HFF-Myc (cell line): ENCODE measurements at places on chromosomes 5 and 9.

GRCh38 chr5:166906991-166907713 is 1384.3 kb upstream of the WWC1 start:
- no peak for DNase-seq

- no peak for DNase-seq
Measured at GRCh38 chr5:35309365-35310130, 79.3 kb upstream of the PRLR start.

GRCh38 chr5:95327211-95327610 is 42.3 kb upstream of the MCTP1 start:
- no peak for DNase-seq

GRCh38 chr5:176560364-176560763 is 11.2 kb downstream of the CDHR2 start:
- no peak for DNase-seq

DNA sequence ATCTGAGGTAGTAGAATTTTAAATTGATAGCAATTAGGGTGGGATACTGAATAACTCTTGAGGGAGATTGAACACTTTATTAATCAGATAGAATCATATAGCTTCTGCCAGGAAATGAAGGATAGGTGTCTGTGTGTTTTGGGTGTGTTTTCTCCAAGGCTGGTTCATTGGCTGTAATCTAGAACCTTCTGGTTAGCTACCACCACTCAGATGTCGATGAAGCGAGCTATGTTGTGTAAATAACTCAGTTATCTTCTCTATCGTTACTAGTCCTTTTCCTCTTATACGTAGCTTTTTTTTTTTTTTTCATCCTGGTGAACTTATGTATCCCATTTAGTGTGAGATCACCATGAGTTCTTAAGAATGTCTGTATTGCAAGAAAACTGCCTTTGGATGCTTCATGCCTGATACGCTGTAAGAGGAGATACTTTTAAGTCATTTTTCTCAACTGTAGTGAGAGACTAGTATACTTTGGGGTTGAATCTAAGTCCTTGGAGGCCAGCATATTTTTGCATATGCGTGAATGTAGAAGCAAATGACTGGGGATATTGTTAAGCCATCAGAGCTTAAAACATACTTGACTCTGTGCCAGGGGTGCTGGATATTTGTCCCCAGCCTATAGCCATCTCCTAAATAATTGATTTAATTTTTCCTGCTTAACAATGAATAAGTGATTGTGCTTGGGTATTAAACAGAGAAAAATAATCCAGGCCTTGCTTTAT is 2.1 kb downstream of the TNFAIP8 start:
- no peak for DNase-seq

DNA sequence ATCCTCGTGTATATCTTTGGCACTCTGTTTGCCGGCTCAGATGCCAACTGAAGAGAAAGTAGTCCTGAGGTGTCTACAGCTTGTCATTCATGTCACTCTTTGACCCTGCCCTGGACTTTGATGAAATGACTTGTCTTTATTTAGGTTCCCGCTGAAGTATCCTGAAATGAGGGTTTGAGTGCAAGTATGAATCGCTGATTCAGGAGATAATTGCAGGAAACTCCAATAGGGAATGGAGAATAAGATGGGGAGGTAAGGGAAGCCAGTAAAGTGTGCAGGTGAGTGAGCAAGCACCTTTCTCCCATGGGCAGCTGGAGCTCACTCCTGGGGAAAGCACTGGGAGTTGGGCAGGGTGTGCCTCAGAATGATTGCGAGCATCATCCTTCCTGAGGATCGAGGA is 50.3 kb upstream of the ZFR start:
- no peak for DNase-seq

DNA sequence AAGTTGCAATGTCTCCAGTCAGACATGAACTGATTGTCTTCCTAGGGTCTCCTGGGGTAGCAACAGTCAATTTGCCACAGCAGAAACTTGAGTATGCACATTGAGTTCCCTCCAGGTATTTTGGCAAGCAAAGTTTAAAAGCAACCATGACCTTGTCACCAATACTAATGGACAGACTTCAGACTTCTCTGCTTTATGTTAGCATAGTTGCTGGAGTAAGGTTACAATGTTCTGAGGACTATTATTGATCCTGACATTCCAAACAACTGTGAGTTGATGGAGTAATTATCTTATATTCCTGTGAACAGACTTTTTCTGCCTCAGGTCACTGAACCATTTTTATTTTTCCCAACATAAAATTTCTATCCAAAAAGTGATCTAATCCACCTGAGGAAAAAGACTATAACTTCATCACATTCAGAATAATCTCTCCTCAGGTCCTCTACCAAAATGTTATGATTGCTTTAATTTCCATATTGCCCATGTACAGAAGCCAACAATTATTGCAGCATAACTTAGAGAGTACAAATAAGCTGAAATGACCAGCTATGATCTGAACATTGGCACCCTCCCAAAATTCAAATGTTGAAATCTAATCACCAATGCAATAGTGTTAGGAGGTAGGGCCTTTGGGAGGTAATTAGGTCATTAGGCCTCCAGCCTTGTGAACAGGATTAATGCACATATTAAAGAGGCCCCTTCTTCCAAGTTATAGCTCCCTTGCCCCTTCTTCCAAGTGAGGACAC is 228.3 kb downstream of the PDE4D start:
- no peak for DNase-seq

- DNase-seq = no peak
Measured at GRCh38 chr9:78273761-78274160, 23.2 kb upstream of the PSAT1 start.

GRCh38 chr9:21402386-21403251 is 6.3 kb upstream of the IFNA8 start:
- no peak for DNase-seq

GRCh38 chr5:141521244-141521781 is 32.4 kb downstream of the PCDHGC5 start:
- peak; percentile 98 for DNase-seq

DNA sequence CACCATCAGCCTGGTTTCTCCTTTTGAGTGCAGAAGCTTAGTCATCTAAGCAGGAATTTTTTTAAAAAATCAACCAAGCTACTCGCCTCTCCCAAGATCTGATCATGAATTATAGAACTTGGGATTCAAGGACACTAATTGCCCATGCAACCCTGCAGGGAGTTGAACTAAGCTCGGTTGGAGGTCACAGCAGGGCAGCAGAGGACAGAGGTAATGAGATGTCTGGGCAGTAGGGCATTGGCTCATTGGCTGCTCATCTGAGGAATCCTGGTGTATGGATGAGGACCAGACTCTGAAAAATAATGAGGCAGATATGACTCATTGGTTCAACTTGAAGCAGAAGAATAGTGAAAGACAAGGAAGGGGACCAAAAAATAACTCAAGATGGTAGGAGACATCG is 111.8 kb upstream of the TLE1 start:
- no peak for DNase-seq

DNA sequence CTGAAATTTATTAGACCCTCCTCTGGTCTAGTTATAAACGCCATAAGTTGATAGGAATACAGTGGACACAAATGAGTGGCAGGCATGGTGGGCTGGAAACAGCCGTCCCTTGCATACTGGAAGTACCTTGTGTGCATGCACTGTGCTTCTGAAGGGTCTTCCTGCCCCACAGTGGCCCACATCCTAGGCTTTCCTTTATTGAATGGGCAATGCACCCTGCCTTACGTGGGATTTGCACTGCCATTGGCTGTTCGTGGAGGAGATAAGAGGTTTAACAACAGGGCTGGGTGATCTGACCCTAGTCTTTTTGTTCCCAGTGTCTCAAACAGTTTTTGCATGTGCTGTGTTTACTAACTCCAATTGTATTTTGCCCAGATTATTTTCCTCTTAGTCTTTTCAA is 480.8 kb downstream of the GADD45G start:
- DNase-seq = no peak

GRCh38 chr5:178502401-178503100 is 87.6 kb downstream of the COL23A1 start:
- no peak for DNase-seq

DNA sequence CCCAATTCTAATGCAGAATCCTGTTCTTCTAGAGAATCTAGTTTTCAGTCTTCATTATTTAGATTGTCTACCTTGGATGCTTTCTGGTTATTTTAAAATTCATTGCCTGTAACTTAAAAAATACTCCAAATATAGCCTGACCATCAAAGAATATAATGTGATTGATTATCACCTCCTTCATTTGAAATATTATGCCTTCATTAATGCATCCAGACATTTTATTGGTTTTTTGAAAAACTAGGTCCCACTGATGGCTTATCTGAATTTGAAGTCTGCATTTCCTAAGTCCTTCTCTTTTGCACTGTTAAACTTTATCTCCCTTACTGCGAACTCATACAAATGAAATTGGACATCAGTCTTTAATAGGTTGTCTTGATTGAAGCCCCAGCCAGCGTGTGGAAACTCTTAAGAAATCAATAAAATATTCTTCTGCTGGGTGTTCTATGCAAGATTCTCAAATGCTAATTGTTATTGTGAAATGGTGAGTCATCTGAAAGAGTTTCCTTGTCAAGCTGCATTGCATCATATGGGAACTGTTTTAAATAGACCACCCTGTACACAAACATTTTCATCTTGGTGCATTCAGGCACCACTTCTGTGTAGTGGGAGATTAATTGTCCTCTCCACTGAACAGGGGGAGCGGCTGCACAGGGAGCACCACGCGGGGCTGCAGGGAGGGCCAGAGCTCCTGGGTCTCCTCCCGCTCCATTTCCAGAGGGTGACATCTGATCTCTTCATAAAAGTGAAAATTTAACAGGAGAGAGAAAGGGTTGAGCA is 92.3 kb upstream of the FANCC start:
- DNase-seq = peak; percentile 31

DNA sequence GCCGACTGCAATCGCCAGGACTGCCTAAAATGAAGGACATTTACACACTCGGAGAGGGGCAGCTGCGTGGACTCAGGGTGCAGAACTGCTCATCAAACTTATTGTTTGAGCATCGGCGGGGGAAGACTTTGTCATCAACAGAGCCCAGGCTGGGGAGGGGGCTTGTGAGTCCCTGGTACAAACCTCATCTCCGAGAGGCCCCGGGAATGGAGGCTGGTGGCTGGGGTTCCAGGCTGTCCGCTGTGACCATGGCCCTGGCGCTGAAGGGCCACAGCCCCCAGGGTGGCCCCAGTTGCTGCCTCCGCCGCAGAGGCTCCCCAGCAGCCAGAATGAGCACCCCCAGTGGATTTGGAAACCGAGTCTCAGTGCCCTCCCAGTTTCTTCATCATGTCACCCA is 46.1 kb upstream of the RNU6ATAC start:
- DNase-seq = no peak

DNA sequence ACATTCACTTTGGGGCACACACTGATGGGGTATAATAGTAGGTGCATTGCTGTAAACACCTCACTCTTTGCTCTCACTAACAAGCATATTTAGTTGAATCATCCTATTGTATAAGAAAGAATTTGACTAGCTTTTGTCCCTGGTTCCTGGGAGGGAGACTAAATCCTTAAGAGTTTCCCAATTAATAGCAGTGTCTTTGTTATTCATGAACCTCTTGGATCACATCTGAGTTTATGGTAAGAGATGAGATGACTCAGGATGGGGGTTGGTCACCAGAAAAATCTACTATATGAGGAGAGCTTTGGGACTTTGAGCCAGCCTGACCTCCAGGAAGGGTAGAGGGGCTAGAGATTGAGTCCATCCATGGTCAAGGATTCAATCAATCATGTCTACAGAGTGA is 56.8 kb downstream of the PUM3 start:
- no peak for DNase-seq

GRCh38 chr9:129070696-129071525 is 10.0 kb upstream of the DOLPP1 start:
- no peak for DNase-seq

DNA sequence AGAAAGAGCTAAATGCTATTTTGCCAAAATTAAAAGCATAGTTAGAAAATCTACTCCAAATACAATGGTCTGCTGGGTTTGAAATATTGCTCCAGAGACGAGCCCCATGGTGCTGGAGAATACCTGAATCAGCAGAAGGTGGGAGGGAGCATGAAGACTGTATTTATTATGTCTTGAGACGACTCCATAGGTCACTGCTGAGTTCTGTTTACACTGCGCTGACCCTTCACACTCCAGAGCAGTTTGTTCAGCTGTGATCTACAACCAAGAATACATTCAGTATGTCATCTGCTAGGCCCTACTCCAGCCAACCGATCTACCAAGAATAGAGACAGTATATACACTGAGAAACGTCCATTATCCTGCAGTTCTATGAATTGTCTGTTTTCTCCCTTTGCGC is 150.5 kb downstream of the TLE1 start:
- no peak for DNase-seq

- no peak for DNase-seq
Measured at GRCh38 chr5:173197375-173197891, 37.6 kb downstream of the NKX2-5 start.

DNA sequence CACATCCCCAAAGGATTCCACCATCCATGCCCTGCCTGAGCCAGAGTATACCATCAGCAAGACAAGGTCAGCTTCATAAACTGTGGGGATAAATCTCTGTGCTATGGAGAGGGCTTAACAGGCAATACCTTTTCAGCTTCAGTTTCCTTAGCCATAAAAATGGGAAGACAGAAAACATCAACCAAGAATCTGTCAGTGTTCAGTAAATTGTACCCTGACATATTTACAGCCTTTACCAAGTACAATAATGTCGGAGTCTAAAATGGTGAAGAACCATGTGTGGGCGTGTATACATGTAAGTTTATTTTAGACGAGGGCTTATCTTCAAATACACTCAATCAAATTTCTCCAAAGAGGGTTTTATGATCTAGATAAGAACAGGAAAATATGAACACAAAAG is 94.7 kb downstream of the ELAVL2 start:
- DNase-seq = no peak

GRCh38 chr9:8234316-8234715 is 434.7 kb upstream of the DMAC1 start:
- no peak for DNase-seq

GRCh38 chr9:78407636-78408312 is 110.8 kb downstream of the PSAT1 start:
- DNase-seq = no peak

DNA sequence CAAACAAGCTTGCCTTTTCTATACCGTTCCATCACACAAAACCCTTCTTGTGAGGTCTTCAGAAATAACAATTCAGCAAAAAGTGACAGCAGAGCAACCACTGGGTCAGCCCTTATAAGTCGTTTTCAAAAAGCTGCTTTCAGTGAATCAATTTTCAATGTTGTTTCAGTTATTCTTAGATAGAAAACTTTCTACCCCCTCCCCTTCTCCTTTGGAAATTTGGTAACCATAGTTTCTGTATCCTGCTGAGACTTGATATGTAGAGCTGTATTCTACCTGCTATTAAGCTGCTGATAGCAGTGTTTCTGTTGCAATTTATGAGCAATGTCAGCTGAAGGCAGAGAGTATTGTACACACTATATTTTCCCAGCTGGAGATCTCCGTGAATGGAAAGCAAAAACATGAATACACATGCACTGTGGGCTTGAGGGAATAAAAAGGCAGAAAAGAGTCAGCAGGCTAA is 75.7 kb downstream of the ZNF608 start:
- DNase-seq = no peak

DNA sequence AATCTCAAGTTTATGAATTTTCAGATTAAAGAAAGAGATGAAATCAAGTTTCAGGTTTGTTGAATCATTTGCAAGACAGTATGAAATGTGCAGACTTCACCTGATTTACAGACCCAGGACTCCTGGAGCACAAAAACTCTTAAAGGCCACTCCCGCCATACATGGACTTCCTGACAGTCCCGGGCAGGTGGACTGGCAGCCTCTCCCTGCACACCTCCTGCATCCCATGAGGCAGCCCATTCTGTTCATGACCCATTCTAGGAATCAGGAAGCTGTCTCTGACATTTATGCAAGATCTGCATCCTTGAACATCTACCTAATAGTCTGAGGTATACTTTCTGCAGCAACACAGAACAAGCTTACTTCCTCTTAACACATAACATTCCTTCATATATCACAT is 5.9 kb downstream of the DDX31 start:
- DNase-seq = no peak

- DNase-seq = no peak
Measured at GRCh38 chr5:117776977-117777376, 1202.4 kb upstream of the SEMA6A start.
